Mucosa of gallbladder (tissue), 1 donor: ENCODE measurements at places on chromosomes 13 and 19. TPM values are rescaled to one million over a fixed set of nuclear protein-coding genes. Genes with fewer than 3 reads are reported as not detected.

Gene SIGLEC7
- total RNA-seq, result 3.5 TPM

DNA sequence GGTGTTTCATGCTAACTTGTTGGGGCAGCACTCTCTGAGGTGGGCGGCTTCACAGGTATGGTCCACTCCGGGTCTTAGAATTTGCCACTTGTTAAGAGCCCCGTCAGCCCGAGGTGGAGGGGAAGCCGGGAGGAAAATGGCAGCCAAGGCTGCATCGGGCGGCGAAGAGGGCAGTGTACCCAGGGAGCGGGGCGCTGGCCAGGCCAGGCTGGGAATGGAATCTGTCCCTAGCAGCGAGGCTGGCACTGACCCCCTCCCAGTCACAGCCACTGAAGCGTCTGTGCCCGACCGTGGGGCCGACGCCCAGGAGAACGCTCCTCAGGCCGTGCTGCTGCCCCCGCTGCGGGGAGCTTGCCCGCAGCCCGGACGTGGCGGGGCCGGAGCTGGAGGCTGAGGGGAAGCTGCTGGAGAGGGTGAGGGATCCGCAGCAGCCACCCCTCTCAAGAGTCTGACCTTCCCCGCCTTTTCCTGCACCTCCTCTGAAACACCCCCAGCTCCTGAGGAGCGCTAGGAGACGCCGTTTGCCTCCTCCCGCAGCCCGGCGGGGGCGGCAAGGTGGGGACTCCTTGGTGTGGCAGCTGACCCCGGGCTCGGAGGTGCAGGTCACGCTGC, 313.8 kb upstream of the SPRY2 start:
- no peak for DNase-seq

- peak; percentile 96 for DNase-seq
These were observed at the start of the genes IER2 and STX10 for GRCh38 chr19:13150187-13150930. Gene IER2, plus strand, starts transcription at chr19:13150411. Its CDS starts 2,776 bp downstream, at chr19:13153187. Gene STX10, minus strand, starts transcription at chr19:13150375. Its CDS starts 202 bp downstream, at chr19:13150173.

- DNase-seq, result no peak
These were observed 20.8 kb upstream of the AMER2 start for GRCh38 chr13:25192936-25193335.

Gene ZFP36
- 180 TPM for total RNA-seq

GRCh38 chr13:40563350-40564125, 102.9 kb downstream of the FOXO1 start:
- no peak for DNase-seq

GRCh38 chr19:42176990-42177685, 40.3 kb downstream of the DEDD2 start:
- peak; percentile 66 for DNase-seq

Gene SOHLH2
- 0.52 TPM for total RNA-seq

DNA sequence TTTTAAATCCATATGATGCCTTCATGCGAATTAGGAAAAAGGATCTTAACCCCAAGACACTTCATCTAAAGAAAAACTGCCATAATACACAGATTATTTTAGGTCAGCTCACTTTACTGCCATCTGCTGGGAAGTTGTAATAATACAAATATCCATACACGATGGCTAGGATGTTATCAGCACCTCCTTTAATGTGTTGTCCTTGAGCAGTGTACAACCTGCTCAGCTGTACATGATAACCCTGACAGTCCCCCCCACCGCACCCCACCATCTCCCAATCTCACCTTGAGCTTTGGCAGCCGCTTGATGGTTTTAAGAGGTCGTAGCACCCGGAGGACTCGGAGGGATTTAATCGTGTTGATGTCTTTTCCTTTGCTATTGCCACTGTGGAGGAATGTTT, 112.2 kb downstream of the IER2 start:
- no peak for DNase-seq

GRCh38 chr13:26989957-26990713, 181.5 kb downstream of the USP12 start:
- DNase-seq, result no peak
